ENCODE measurements at places on chromosomes 13 and 19.

- no peak for DNase-seq
These were observed 284.0 kb downstream of the OXGR1 start for GRCh38 chr13:96710166-96710862.

- DNase-seq, result peak; percentile 12
These were observed 694 bp downstream of the CLN5 start for GRCh38 chr13:76992548-76993001.

DNA sequence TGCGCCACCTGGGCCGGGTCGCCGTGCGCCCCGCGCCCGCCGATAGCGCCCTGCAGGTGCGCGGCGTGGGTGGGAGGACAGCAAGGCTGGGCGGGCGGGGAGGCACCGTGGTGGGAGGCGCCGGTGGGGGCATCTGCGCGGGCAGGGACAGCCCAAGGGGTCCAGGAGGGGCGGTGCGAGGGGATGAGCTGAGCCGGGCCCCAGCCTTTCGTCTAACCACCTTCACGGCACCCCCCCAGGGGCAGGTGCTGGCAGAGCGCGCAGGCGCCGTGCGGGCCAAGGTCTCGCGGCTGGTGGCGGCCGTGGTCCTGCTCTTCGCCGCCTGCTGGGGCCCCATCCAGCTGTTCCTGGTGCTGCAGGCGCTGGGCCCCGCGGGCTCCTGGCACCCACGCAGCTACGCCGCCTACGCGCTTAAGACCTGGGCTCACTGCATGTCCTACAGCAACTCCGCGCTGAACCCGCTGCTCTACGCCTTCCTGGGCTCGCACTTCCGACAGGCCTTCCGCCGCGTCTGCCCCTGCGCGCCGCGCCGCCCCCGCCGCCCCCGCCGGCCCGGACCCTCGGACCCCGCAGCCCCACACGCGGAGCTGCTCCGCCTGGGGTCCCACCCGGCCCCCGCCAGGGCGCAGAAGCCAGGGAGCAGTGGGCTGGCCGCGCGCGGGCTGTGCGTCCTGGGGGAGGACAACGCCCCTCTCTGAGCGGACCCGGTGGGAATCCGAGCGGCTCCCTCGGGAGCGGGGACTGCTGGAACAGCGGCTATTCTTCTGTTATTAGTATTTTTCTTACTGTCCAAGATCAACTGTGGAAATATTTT, 3.1 kb downstream of the KISS1R start:
- no peak for DNase-seq

GRCh38 chr19:47991191-47991808, 670 bp downstream of the BSPH1 start:
- no peak for DNase-seq

GRCh38 chr19:5564930-5565329, 2.8 kb downstream of the TINCR start:
- no peak for DNase-seq

DNA sequence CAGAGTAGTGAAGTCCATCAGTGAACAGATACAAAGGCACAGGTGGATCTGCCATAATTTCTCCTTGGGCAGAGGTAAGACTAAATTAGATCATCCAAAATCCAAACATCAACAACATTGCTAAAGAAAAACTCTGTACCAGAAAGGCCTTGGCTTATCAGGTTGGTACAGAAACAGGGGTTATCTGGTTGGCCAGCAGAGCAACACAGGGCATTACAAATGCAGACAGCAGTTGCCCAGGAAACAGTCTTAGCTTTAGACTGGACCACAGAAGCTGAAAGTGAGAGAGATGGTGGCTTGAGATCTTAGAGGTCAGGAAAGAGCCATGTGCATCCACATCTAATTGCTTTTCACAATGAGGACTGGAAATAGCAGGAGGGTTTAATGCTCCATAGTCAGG, 26.6 kb upstream of the DGKH start:
- no peak for DNase-seq

DNA sequence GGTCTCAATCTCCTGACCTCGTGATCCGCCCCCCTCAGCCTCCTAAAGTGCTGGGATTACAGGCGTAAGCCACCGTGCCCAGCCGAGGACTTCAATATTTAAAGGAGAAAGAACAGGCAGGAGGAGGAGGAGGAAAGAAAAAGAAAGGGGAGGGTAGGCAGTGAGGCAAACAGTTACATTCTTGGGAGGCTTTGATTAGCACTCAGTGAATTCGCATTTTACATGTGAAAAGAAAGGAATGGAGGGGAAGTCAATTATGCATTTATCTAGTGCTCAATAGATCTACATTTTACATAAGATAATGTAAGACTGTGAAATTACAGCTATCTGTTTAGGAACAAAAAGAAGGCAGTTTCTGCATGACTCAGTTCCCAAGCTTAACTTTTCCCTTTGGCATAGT, 30.9 kb upstream of the CXCL17 start:
- DNase-seq, result no peak

DNA sequence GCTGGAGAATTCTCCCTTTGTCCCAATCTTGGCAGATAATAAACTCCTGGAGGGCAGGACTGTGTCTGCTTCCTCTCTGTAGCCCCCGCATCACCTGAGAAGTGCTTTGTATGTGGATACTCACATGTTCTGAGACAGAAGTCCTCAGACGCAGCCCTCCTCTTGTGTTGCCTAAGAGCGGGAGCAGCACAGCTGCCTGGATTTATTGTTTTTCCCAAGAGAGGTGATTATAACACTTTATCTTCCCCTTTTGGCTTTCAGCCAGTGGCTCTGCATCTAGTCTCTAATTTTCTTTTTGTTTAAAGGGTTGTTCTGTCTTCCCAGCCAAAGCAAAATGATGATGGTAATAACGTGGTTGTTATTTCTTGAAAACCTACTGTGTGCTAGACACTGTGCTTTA, 36.1 kb downstream of the OLFM4 start:
- DNase-seq, result no peak

DNA sequence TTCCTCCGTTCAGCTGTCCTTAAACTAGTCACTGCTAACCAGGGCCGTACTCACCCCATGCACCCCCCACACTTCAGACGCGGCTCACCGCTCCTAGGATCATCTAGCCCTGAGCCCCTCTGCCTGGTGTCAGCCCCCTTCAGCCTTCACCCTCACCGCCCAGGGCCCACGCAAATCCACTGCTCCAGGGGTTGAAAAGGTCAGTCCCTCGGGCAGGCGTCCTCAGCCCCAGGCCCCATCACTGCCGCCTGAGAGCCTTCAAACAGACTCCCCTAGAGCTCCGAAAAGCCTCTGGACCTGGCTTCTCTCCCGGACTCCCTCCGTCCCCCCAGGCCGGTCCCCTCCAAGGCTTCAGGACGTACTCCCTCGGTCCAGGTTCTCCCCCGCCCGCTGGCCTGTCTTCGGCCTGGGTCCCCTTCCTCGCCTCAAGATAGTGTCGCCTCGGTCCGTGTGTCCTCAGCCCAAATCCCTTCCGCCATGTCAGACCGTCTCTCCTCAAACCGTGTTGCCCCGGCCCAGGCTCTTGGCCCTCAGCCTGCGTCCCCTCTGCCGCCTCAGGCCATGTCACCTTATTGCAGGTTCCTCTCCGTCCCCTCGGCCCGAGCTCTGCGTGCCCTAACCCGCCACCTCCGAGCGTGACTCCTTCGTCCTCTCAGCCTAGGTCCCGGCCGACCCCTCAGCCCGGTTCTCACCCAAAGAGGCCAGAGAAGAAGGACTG, 553 bp downstream of the NAPA start:
- no peak for DNase-seq

- DNase-seq, result no peak
These were observed 10.3 kb downstream of the GJB6 start for GRCh38 chr13:20221772-20222171.

DNA sequence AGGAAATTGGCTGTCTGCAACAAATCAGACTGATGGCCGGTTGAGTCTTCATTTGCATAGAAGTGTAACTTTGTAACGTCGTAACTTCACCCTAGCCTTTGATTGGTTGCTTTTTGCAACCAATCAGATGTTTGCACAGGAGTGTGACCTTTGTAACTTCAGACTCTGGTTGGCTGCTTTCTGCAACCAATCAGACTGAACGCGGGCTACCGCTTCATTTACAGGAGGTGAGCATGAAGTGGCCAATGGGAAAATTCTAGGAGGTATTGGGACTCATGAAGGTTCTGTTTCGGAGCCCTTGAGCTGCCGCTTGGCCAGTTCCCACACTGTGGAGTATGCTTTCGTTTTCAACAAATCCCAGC, 441 bp upstream of the ZNF559 start:
- peak; percentile 63 for DNase-seq

DNA sequence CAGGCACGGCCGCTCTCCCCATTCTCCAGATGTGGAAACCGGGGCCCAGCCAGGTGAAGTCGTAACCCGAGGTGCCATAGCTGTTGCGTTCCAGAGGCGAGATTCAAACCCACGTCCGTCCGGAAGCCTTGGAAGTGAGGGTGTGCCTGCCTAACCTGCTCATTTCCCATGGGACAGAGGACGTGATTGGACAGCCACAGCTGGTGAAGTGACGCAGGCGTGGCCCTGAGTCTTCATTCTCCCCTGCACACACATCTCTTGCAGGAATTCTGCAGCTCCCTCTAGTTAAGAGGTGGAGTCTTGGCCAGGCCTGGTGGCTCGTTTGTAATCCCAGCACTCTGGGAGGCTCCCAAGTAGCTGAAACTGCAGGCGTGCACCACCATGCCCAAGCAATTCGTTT, 16.8 kb downstream of the MEIS3 start:
- DNase-seq, result no peak

DNA sequence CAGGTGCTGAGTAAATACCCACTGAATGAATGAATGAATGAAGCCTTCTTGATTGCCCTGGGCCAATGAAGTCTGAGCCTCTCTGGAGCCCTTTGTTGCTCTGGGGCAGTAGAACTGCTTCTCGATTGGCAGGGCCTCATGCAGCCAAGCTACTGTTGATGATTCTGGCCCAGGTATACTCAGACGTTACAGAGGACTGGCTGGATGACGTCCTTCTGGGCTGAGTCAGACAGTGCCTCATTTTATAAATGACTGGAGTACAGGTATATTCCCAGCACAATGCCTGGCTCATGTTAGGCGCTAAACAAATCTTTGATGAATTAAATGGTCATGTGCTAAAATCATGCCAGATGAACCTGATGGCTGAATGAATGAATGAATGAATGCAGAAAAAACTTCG, 243.8 kb upstream of the MAB21L1 start:
- no peak for DNase-seq

DNA sequence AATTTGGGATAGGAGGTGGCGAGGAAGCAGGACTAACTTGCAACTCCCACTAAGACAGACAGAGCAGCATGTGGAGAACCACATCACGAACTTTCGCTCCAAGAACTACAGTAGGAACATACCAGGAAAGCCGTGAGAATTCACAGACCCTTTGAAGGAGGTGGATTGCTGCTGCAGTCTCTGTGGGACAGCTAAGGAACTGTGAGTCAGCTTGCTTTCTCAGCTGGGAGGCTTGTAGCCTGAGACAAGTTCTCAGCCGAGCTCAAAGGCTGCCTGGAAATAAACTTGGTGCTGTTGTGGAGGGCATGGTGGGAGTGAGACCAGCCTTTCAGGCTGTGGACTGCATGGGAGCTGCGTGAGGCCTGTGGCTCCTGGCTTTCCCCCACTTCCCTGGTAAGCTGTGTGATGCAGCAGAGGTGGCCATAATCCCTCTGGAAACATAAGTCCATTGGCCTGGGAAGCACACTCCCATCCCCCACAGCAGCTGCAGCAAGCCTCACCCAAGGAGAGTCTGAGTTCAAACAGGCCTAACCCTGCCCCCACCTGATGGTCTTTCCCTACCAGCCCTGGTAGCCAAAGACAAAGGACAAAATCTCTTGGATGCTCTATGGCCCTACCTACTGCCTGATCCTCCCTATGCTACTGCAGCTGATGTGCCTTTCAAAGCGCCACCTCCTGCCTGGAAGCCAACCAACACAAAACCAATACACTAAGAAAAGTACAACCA, 441.1 kb upstream of the HTR2A start:
- no peak for DNase-seq

DNA sequence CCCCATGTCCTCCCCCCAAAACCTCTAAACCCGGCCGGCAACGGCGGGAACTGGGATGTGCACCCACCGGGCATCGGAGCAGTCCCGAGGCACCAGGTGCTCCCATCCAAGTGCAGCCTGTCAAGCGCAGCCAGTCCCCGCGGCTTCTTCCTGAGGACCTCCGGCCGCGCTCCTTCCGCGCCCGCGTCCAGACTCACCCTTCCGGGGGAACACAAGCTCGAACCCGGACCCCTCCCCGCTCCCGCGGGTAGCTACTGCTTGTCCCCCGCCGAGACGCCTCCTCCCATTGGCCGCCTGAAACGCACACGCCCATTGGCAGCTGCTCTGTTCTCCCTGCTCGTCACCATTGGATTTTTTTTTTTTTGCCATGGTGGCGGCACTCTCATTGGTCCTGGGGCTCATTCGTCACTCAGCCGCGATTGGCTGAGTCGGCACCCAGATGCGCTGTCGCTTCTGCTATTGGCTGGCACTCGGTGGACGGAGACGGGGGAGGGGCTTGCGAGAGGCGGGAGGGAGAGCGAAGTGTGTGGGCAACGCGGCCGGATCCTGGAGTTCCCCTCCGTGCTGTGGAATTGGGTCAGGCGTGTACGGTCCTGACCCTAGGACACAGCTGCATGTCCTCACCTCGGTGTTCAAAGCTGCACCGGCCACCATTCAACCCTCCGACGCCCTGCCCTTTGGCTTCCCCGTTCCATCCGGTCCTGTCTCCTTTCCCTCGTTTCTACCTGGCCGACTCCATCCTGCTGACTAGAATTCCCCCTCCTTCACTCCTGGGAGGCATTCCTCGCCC, at the start of gene TYK2:
TYK2 (minus strand) TSS at position 260 of the 790 bp plus-strand sequence. CDS start 2,166 bp downstream, outside the sequence.
- DNase-seq, result peak; percentile 95
